ENCODE measurements at places on chromosomes 11 and 22.

- DNase-seq: no peak
Observed at GRCh38 chr22:39543095-39543494, 10.5 kb upstream of the RPS19BP1 start.

GRCh38 chr11:124315052-124315451 lies 1.3 kb upstream of the OR8D1 start:
- DNase-seq: no peak

DNA sequence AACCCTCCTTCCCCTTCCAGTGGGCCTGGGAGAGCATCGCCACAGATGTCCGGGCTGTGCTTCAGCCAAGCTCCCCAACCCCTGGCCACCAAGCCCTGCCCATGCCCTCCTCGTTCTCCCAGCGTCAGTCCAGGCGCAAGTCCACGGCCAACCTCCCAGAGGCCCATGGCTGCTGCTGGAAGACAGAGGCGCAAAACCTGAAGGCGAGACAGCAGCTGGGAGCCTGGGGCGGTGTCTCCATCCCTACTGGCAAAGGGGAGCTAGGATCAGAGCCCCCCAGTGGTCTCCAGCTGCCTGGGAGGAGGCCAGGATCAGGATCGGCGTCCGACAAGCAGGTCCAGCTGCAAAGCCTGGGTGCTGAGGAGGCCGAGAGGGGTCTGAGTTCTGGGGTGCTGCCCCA lies 1.9 kb downstream of the TSGA10IP start:
- no peak for DNase-seq

DNA sequence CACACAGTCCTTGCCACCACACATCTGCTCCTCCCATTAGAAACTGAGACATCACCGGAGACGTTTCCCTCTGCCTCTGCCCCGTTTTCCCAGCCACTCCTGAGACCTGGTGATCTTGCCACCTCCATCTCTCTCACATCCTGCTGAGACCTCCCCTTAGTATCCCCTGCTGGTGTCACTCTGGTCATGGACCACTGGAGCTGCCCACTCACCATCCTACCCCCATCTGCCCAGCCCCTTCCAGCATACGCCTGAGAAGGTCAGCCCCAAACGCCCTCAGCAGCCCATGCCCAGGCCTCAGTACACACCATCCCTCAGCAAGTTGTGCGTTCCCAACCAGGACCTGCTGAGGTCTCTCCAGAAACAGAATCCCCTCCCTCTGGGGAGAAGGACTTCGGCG lies 64.3 kb downstream of the SHANK2 start:
- DNase-seq: no peak

GRCh38 chr22:20972933-20973577 lies 6.0 kb downstream of the AIFM3 start:
- DNase-seq: no peak

DNA sequence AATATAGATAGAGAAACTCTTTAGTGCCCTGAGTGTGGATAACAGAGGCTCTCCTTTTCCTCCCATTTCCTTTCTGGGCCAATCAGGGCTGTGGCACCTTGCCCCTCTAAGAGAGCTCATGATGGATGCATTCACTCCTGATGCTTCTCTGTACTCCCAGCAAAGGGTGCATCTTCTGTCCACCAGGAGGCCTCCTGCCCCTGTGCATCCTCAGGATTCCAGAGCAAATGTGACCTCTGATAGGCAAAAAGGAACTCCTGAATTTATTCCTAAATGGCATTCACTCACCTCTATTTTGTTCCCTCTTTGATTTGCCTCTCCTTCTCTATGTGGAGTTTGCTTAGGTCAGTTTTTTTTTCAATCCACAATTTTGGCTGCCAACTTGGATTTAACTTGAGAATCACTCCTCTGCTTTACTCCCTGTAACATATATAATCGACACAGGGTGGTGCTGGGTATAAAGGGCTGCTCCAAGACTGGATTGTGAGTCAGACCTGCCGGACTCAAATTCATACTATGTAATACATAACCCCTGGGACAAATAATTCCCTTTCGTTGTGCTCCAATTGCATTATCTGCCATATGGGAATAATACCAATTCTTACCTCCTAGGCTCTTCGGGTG lies 1.1 kb upstream of the MRGPRX4 start:
- DNase-seq: no peak

DNA sequence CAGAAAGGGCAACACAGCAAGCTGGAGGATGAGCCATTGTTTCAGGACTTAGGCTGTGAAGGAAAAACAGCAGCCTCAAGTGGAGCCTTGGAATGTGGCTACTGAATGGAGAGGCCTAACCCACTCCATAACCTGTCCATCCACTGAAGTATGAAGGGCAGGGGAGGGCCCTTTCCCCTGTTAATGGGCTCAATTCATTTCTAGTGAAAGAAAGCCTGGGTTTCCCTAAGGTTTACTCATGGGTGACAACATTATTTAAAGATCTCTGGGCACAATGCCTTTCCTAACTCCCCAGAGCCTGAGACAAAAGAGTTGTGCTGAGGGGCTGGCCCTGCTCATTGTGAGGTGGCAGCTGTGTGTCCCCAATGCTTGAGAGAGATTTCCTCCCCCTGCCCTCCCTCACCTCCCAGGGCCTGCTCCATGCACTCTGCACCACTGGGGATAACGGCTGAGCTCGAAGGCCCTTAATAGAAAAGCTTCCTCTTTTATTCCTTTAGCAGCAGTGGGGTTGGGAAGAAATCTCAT lies 83.8 kb downstream of the ME3 start:
- DNase-seq: no peak

- no peak for DNase-seq
Observed at GRCh38 chr11:19714387-19715363, 2.0 kb downstream of the NAV2 start.

- no peak for DNase-seq
Observed at GRCh38 chr11:25990406-25990805, 341.5 kb upstream of the ANO3 start.

- DNase-seq: peak; percentile 70
Observed at GRCh38 chr11:65419772-65420481, 2.7 kb upstream of the NEAT1 start.

GRCh38 chr22:50625131-50625567 lies 2.8 kb downstream of the ARSA start:
- DNase-seq: no peak

- DNase-seq: no peak
Observed at GRCh38 chr11:125075900-125076317, 12.8 kb downstream of the SLC37A2 start.

GRCh38 chr11:68783216-68783821 lies 32.0 kb upstream of the TESMIN start:
- DNase-seq: no peak

- DNase-seq: no peak
Observed at GRCh38 chr11:108322666-108323065, 99.8 kb downstream of the ATM start.

- no peak for DNase-seq
Observed at GRCh38 chr11:77842441-77843121, 21.6 kb downstream of the AAMDC start.

DNA sequence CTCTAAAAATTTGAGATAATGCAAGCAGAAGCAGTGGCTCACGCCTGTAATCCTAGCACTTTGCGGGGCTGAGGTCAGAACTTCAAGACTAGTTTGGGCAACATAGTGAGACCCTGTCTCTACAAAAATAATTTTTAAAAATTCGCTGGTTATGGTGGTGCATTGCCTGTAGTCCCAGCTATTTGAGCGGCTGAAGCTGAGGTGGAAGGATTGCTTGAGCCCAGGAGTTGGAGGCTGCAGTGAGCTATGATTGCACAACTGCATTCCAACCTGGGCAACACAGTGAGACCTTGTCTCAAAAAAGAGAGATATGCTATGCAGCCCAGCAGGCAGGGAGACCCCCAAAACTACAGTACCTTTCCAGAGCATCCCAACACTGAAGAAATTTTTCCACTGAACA lies 2.3 kb downstream of the CTSC start:
- no peak for DNase-seq

DNA sequence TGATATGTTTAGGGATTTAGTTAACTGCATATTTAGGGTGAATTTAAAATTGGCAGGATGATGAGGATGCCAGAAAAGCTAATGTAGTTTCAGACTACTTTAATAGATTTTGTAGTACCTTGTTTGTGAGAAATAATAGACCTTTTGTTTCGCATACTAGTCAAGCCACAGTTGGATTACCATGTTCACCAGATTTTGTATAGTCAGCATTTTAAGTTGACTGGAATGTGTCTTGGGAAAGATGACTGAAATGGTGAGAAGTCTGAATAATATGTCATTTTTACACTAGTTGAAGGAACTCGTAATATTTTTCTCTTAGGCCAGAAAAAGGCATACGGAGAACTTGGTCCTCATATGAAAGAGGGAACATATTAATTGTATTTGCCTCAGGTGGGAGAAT lies 23.4 kb downstream of the ATM start:
- DNase-seq: no peak

- no peak for DNase-seq
Observed at GRCh38 chr11:48161951-48162884, 54.4 kb upstream of the OR4B1 start.

GRCh38 chr11:44286268-44286880 lies 23.6 kb downstream of the ALX4 start:
- peak; percentile 10 for DNase-seq

DNA sequence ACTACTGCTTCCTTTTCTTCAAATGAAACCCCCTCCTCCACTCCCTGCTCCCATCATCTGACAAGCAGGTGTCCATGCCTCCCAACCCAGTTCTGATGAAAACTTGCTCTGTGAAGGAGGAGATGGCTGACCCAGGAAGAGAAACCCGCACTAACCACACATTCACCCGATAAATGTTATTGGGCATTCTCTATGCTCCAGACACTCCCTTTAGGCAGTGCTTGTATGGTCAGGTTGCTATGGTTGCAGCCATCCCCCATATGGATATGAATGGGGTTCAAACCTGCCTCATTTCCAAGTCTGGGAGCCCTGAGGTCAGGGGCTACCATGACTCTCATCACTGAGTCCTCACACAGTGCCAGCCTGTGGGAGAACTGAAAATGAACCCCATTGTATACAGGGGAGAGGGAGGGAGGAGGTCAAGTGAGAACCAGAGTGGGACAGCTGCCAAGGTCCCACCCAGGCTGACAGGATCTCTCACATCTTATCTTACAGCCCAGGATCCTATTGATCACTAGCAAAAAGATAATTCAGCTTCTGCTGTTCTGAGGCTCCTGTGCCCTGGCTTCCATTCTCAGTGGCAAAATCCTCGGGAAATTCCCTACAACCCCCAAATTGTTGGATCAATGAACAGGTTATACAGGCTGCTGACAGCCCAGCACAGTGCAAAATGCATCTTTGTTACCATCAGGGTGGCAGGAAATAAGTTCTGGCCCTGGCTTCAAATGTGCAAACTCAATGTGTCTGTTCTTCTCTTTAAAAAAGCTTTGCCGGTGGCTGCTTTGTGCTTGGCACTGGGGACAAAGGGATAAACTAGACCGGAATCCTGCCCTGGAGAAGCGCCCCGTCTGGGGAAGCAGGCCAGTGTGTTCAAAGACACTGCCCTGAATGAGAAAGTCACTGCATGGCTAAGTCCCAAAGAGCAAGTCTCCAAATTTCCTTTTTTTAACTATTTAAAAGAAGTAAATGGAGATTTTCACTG lies 22.7 kb upstream of the ACER3 start:
- no peak for DNase-seq

- no peak for DNase-seq
Observed at GRCh38 chr11:63729326-63729725, 39.2 kb downstream of the ZFTA start.

- DNase-seq: no peak
Observed at GRCh38 chr11:100637706-100638105, 49.4 kb upstream of the ARHGAP42 start.

- DNase-seq: no peak
Observed at GRCh38 chr11:65468874-65469333, 29.9 kb upstream of the MALAT1 start.

DNA sequence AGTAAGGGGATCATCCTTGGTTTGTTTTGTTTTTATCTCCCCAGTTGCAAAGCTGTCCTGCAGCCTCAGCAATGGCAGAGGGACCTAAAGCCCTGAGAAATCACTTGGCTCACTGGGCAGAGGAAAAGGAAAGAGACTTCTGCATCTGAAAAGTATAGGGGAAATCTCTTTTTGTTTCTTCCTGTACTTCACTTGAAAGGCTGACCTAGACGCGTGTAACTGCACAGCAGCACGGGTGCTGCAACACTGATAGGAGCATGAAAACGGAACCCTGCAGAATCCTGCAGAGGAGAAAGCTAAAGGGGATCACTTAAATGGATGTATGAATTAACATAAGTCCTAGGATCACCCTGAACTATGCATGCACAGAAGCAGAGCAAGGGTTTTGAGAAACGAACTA lies 2.0 kb upstream of the PIWIL3 start:
- DNase-seq: no peak

DNA sequence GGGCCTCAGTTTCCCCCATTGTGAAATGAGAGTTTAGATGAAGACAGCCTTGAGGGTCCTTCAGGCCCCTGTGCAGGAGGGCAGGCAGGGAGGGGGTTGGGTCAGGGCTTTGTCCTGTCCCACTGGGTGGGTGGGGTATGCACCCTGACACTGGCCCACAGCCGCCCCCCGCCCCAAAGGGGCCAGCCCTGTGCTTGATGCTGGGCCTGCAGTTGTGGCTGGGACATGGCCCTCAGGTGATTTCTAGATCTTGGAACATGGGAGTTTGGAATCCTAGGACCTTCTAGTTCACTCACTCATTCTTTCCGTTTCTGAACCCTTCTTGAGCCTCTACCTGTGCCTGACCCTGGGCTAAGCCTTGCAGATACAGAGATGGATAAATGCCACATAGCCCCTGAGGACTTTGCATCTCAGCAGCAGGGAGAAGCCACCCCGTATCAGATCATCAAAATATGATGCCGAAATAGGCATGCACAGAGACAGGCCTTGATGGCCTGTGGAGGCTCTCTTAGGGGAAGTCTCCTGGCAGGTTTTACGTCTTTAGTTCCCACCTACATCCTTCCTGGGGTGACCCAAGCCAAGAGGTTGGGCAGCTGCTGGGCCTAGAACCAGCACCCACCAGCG lies 76.0 kb downstream of the FBLN1 start:
- DNase-seq: no peak

DNA sequence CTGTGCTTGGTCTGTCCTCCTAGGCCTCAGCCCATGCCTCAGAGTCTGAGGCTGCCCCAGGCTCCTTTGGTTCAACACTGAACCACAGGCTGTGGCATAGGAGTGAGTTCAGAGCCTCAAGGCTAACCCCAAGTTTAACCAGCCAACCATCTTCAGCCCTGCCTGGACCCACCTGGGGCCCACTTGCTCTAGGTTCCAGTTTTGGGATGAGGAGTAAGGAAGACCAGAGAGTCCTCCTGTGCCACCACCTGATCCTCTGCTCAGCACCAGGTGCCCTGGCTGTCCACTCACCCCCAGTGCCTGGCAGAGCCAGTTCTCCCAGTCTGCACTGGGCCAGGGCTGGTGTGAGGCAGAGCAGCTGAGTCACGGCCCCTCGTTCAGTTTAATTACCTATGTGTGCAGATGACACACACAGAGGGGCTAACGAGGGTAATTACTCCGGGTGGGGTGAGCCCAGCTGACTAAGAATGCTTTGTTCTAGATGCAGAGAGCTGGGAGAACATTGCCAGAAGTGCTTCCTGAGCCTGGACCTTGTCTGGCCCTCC lies 12.0 kb upstream of the TMPRSS13 start:
- no peak for DNase-seq

- no peak for DNase-seq
Observed at GRCh38 chr22:39395936-39396796, 3.4 kb upstream of the TAB1 start.

- DNase-seq: peak; percentile 61
Observed at GRCh38 chr11:35144136-35144741, 5.3 kb downstream of the CD44 start.

GRCh38 chr11:69387409-69387885 lies 93.5 kb downstream of the MYEOV start:
- DNase-seq: no peak
